ENCODE measurements at places on chromosomes 11 and 22.

- peak; percentile 40 for DNase-seq
Observed at GRCh38 chr22:37051391-37052385, at the start of gene KCTD17. KCTD17 (plus strand) TSS chr22:37051742; CDS start chr22:37051761, 19 bp downstream.

DNA sequence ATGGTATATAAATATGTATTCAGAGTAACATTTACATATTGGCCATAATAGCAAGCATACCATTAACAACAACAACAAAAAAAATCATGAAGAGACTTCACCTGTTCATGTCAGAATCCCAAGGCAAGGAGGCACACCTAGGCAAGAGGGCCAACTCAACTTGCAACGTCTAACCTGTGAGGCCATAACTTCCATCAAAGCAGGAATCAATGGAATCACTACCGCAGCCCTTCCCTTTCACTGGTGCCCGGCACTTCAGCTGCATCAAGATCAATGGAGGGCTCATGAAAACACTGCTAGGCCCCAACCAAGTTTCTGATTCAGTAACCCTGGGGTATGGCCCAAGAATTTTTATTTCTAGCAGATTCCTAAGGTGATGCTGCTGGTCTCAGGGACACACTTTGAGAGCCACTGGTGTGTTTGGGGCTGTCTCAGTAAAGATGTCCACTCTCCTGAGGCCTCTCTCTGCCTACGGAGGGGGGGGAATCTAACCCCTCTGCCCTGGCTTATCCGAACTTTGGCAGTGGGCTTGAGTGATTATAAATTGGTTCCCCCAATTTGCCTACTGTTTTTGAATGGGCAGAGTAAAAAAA is 8.0 kb downstream of the ZFTA start:
- no peak for DNase-seq

DNA sequence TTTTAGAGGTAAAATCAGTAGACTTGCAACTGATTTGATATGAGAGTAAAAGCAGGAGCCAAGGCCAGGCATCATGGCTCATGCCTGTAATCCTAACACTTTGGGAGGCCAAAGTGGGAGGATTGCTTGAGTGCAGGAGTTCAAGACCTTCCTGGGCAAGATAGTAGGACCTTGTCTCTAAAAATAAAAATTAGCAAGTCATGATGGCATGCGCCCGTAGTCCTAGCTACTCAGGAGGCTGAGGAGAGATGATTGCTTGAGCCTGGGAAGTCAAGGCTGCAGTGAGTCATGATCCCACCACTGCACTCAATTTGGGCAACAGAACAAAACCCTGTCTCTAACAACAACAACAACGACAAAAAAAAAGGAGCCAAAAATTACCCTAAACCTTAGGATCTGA is 13.5 kb downstream of the SGSM3 start:
- DNase-seq: no peak

GRCh38 chr11:67119585-67120391 is 725 bp downstream of the KDM2A start:
- no peak for DNase-seq

- no peak for DNase-seq
Observed at GRCh38 chr11:8679006-8679405, 3.5 kb downstream of the TRIM66 start.

All from central memory CD8-positive, alpha-beta T cell (primary cell).